ENCODE measurements at places on chromosomes 7 and 10.

- DNase-seq, result no peak
These were observed 38.1 kb upstream of the HBP1 start for GRCh38 chr7:107130487-107131220.

GRCh38 chr7:84528756-84529479, 334.3 kb upstream of the SEMA3A start:
- no peak for DNase-seq

DNA sequence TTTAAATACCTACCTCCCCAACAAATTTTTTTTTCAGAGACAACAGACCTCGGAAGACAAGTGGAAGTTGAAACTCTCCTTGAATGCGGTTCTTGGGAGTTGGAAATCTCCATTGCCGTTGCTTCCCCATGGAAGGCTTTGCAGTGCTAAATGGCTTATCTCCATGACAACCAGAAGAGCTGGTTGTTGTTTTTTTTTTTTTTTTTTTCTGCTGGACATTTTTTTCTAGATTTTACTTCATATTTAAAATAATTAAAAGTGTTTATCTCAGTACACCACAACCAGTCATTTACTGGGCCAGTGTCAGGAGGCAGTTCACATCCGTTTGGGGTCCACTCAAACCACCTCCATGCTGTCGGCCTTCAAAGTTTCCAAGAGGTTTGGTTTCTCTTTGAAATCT, 348.5 kb upstream of the PRKCQ start:
- DNase-seq, result no peak

GRCh38 chr7:140316165-140316661, 82.1 kb downstream of the SLC37A3 start:
- peak; percentile 60 for DNase-seq

DNA sequence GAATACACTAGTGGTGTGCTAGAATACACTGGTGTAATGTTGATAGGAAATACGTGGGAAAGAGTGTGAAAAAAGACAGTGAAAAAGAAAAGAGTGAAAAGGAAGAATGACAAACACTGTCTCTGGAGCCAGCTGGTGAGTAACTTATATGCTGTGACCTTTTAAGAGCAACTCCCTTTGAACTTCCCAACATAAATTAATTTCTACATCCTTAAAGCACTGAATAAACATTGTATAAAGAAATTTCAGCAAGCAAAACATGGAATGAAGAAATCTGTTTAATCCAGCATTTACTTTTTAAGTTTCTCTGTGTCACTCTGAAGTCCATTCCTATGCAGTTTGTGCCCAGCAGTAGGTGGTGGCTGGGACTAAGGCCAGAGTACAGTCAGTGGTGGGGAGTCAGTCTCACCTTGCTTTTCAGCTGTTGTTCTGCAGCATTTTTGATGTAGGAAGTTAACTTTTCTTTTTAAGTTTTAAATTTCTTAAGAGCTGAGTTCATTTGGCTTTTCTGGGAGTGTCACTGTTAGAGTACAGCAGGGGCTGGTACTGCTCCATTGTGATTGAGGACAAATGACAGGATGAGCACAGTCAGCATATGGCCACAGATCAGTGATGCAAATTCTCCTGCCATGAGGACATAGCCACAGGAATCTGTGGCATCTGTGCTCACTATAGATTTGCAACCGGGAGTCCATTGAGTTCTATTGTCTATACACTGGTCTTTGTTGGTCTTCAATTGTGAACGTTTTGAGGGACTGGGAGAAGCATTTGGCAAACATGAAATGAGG, 321.8 kb downstream of the ZNF248 start:
- DNase-seq, result no peak

DNA sequence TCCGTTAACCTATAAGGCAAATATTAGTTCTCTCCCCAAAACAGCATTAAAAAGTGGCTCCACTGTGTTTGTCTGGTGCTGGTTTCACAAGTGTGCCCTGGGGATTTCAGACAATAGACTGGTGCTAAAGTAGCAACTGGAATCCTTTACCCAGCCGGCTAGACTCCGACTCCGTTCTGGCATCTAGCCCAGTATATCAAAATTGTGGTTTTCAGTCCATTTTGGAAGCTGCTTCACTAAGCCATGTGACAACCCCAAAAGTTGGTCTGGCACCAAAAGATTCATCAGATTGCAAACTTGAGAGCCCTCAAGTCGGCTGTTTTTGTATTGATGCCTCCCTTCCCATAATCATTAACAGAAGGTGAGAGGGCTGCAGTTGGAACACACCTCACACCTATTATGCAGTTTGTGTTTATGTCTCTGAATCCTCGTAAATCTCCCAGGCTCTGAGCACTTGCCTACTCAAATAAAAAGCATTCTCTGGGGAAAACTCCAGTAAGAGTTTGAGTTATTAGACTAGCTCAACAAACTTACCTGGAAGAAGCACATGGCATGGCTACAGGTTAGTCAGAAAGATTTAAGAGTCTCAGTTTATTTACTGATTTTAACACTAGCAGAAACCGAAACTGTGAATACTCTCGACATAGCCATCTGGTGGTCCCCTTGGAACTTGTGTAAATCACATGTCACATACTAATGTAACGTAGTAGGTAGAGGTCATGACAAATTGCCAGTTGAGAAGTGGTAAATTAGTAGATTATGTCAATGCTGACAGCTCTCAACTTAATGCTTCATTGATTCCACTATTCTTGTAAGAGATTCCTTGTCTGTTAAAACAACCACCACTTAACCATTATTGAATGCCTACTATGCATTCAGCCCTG, 14.8 kb upstream of the WNT16 start:
- DNase-seq, result peak; percentile 42

- no peak for DNase-seq
These were observed 46.3 kb downstream of the TAS2R16 start for GRCh38 chr7:122949186-122949585.

- DNase-seq, result no peak
These were observed 3.1 kb downstream of the RASGEF1A start for GRCh38 chr10:43263551-43264343.

DNA sequence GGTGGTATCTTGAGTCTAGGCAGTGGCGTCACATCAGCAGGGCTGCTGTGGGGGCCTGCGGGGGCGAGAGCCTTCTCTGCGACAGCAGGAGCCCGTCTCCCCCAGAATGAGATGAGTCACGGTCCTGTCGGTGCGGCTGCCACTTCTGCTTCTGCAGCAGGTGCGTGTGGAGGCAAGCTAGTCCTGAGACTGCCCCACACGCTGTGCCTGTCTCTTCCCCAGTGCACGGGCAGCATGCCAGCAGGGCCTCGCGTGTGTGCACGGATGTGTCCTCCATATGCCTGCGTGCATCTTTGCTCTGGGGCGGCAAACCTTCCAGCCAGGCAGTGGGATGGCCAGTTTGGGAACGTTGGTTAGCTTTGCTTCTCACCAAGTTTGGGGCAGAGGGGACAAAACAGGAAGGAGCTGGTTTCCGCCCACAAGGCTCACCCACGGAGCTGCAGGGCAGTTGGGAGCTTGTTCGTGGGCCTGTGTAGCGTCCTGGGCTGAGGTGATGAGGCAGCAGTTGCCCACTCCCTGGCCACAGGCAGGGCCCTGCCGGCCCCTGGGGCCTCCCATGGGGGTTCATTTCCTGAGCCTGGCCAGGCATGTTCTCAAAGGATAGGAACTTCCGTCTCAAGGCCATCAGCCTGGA, 60.8 kb upstream of the PPIF start:
- no peak for DNase-seq

DNA sequence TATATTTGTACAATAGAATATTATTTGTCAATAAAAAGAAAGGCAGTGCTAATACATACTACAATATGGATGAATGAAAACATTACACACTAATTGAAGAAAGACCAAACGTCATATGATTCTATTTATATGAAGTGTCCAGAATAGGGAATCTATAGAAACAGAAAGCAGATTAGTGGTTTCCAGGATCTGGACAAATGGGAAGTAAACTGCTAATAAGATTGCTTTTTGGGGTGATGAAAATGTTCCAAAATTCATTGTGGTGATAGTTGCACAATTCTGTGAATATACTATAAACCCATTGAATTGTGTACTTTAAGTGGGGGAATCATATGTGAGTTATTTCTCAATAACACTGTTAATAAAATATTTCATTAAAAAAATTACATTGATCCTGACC, 78.2 kb upstream of the IFRD1 start:
- no peak for DNase-seq

DNA sequence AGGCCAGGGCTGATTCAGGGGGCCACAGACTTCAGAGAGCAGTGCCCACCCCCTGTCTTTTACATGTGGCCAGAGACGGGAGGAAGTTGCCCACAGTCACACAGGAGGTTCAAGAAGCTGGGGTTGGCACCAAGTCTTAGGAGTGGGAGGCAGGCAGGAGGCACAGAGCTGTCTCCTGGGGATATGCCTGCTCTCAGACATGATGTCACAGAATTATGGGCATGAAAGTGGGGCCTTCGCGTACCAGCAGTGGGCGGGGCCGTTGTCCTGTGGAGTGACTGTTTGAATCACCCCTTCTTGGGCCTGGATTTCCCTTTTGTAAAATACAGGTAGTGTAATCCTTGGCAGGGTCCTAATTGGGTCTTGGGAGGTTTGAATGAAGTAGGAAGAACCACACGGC, 81.2 kb upstream of the PPIF start:
- no peak for DNase-seq

- no peak for DNase-seq
These were observed 46.9 kb upstream of the WIPI2 start for GRCh38 chr7:5143106-5143505.

DNA sequence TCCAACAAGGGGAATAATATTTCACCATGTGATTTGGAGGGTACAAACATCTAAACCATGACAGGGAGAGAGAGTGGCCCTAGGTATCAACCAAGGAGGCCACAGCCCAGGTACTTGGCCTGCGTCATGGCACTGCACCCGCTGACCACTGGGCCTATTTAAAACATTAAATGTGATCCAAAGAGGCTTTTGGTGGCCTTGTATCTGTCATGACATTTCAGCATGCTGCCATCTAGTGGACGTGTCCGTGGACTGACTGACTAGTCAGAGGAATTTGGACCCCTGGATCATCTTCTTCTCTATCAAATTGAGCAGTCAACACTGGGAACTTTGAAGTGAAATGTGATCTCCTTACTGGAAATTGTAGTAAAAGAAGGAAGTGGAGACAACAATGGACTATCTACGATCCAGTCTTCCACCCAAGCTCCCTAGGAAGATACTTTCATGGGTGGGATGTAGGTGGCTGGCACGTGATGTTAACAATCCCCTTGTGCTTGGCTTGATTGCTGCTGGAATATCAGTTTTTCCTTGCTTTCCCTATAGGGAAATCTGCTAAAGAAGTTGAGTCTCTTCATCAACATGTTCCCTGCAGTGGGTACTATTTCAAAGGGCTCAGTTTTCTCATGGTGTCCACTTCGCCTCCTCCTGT, 24.6 kb upstream of the ITGA8 start:
- peak; percentile 55 for DNase-seq

GRCh38 chr7:137962875-137963507, 38.9 kb downstream of the CREB3L2 start:
- DNase-seq, result no peak

DNA sequence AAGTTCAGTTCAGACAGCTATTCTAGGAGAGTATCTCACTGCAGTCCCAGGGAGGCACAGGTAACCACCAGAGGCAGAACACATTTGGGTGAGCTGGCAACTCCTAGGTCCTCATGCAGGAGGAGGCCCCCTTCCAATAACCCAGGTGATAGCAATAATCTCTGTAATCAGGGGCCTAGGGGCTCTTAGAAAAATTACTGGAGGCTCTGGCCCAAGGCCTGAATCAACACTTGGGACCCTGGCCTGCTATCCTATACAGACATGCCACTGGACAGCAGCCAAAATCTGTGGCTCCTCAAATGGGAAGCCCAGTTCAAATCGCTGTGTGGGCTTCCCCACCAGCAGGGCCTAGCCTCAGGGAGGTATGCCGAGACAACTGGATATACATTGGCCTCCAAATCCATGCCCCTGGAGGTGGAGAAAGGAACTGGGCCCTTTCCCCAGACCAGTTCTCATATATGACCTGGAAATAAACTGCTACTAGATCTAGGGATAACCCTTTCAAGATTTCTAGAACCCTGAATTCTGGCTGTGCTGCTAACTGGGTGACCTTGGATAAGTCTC, 1.6 kb downstream of the AVPI1 start:
- peak; percentile 56 for DNase-seq

GRCh38 chr10:109932391-109932790, 9.1 kb upstream of the XPNPEP1 start:
- DNase-seq, result no peak

GRCh38 chr7:131008840-131009711, 275.1 kb upstream of the KLF14 start:
- peak; percentile 68 for DNase-seq

- no peak for DNase-seq
These were observed 3.4 kb downstream of the BICC1 start for GRCh38 chr10:58516119-58516518.

GRCh38 chr10:13629116-13629515, 42.4 kb downstream of the PRPF18 start:
- DNase-seq, result no peak

- DNase-seq, result peak; percentile 48
These were observed 57.0 kb downstream of the SHTN1 start for GRCh38 chr10:116947841-116948529.

DNA sequence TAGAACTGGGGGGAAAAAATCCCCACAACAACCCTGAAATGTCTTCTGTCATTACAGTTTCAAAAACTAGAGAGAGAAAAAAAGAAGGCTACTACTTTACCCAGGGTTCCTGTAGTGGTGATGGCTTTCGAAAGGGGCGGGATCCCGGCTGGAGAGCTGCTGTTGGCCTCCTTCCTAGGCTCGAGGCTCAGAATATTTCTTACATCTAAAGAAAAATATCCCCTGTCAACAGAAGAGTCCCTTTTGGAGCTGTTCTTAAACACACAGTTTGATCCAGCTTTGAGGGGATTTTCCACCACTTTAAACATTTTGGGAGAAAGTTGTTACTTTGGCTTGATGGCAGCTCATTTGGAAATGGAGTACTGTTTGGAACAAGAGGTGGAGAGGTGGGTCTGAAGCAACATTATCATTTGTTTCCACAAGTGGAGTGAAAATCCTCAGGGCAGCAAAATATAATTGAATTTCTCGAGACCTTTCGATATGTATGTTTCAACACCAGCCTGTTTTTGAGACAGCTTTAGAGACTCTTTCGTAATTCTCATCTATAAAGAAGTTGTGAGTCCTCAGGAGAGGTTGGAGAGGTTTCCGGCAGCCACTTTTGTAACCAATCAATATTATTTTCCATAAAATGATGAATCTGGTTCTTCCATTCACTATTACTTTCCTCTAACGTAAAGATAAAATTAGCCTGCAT, 5.1 kb downstream of the HOXA13 start:
- no peak for DNase-seq

GRCh38 chr10:102776779-102777456, 33.2 kb downstream of the WBP1L start:
- DNase-seq, result peak; percentile 96

DNA sequence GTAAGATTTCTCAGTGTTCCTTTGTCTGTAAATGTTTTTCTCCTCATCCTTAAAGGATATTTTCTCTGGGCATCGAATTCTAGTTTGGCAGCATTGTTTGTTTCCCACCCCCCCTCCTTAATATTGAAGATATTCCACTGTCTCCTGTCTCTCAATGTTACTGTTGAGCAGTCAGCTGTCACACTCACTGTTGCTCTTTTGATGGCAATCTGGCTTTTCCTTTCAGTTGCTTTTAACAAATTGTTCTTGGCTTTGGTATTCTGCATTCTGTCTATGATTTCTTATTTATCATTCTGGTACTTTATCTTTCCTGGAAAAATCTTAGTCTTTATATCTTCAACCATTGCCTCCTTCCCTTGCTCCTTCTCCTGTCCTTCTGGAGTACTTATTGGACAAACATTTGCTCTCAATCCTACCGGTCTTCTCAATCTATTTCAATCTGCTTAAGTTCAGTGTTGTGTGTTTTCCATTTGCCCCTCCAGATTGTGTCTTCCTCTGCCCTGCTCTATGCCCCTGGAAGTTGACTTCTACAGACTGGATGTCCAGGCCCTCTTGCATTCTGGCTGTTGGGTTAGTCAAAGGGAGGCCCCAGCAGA, 9.3 kb upstream of the GTPBP4 start:
- no peak for DNase-seq
